ENCODE measurements at places on chromosomes 16 and 17.

DNA sequence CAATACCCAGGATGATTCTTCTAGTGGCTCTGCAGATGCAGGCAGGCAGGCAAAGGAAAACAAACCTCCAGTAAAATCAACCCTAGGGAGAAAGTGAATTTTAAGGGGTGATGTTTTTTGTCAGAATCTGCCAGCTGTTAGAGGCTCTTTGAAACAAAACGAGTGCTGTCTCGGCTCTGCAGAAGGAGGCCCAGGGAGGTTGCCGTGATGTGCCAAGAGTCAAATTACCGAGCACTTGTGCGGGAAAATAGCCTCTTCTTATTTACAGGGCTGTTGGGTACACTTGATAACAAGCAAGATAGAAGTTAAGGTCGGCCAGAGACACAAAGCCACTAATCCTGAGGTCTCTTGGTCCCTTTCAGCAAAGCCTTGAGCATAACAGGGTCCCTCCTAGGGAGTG is 68.9 kb upstream of the EEF2KMT start:
- no peak for DNase-seq

DNA sequence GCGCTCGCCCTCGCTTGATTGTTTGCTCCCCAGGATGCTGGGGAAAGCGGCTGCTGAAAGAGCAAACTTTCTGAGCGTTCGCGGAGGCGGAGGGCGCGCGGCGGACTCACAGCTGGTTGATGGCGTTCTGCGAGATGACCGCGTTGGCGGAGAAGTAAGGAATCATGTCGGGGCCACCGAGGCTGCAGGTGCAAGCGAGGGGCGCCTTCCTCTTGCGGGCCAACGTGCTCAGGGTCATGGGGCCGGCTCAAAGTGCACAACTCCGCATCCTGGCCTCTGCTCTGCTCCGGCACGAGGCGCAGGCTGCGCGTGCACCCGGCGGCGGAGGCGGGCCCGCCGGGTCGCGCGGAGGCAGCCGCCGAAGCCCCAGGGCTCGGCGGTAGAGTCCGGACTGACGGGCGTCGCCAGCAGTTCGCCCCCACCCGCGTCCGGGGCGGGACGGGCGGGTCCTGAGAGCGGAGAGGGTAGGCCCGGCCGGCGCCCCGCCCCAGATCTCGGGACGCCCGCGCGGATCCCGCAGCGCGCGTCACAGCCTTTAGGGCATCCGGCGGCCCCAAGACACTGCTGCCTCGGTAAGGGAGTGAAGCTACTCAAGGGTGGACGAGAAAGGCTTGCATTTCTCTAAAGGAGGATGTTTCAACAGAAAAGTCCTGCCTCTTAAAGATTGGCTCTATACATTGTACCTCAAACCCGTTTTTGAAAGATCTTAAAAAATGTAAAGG is 138.5 kb upstream of the CORO6 start:
- DNase-seq, result peak; percentile 89

GRCh38 chr16:27698746-27699145 is 148.8 kb downstream of the KATNIP start:
- no peak for DNase-seq

DNA sequence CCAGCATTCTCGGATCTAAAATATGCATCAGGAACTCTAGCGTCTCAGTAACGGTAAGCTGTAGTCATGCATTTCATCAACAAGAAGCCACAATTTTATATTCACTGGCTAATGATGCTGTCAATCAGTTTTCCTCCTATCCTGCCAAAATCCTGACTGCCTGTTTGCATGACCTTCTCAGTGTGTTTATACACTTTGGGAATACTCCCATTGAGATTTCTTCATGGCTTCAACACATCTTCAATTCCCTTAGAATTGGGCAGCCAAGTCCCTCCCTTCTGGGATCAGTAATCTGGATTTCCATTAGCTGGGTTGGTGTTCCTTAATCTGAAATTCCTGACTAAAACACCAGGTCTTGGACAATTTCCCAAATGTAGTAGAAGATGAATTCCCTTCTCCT is 348.9 kb upstream of the DYNLRB2 start:
- no peak for DNase-seq

- peak; percentile 30 for DNase-seq
Measured at GRCh38 chr17:54967621-54968261, 713 bp downstream of the COX11 start.
